Fibroblast of the conjunctiva (primary cell): ENCODE measurements at places on chromosomes 2 and 18.

GRCh38 chr2:31038385-31038784 is 99.9 kb downstream of the GALNT14 start:
- no peak for DNase-seq

- DNase-seq, result no peak
Measured at GRCh38 chr2:222656526-222657446, 894 bp upstream of the FARSB start.

DNA sequence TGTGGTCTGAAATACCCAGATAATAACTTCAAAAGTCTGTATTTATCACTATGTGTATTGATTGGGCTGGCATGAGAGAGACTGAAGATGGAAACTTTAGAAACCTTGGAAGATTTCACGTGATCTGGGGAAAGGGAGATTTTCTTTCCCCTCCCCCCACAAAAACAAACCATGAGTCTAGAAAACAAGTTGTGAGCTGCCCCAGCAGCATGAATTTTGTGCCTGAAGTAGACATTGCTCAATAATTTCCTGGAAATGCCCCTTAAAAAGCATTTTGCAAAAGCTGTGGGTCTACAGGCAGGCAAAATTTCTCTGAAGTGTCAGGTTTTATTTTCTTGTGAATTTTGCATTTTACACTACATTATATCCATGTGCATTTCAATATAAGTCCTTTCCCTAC is 101.8 kb downstream of the ETAA1 start:
- DNase-seq, result no peak

DNA sequence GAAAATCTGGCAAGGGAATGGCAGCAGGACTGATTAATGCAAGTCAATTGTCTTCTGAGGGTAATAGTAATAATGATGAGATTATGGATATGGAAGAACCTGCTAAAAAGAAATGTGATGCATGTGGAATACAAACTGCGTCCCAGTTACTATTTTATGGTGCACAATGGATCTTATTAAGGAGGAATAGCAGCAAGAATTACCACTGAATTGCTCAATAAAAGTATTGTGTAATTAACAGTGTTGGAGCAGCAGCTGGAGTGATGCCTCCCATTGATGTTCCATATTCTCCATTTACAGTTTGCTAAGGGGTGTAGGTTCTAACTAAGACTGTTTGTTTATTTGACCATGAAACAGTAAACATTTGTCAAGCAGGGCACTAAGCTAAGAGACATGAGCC is 167.9 kb downstream of the HRH4 start:
- DNase-seq, result no peak

- no peak for DNase-seq
Measured at GRCh38 chr2:107020392-107020791, 134.4 kb upstream of the ST6GAL2 start.

DNA sequence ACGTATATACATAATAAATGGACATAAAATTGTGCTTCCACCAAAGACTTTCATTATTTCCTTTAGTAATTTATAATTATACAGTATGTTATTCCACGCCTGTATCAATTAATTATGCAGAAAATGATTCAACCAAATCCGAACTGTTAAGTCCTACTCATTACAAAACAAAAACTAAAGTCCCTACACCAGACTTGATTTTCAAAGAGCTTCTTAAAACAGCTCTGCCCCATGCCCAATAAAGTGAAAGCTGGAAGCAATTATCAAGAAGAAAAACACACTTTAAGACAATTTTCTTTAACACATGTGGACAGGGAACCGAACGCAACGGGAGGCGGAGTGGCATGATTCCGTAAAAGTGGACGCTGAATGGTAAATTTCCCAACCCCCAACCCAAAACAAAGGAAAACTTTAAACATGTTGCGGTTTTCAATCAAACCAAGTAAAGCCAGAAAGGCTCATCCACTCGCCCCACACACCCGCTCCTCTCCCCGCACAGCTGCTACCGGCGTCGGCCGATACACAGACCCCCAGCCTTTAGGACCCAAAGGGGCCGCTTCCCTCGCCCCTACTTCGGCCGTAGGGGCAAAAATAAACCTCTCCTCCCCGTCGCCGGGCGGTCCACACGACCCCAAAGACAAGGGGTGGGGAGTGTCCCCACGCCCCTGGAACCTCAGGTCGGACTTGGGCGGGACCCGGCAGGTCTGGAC is 705 bp downstream of the YES1 start:
- DNase-seq, result no peak

GRCh38 chr18:48139431-48140347 is 209.2 kb upstream of the SMAD2 start:
- DNase-seq, result no peak

DNA sequence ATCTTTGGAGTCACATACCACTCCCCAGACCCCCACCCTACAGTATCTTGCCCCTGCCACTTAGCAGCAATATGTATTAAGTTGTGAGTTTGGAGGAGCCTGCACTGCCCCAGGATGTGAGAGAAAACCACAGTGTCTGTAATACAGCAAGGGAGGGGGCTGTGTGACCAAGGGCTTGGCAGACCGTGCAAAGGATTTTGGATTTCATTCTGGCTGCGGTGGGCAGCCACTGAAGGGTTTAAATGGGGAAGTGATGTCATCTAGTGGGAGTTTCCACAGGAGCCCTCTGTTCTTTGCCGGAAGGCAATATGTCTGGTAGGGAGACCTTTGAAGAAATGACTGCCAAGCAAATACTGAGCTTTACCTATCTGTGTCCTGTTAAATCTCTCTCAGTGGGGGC is 202.4 kb downstream of the FHOD3 start:
- no peak for DNase-seq

- no peak for DNase-seq
Measured at GRCh38 chr2:222054813-222055212, 244.0 kb downstream of the PAX3 start.

- no peak for DNase-seq
Measured at GRCh38 chr18:9062418-9062751, 40.1 kb upstream of the NDUFV2 start.

DNA sequence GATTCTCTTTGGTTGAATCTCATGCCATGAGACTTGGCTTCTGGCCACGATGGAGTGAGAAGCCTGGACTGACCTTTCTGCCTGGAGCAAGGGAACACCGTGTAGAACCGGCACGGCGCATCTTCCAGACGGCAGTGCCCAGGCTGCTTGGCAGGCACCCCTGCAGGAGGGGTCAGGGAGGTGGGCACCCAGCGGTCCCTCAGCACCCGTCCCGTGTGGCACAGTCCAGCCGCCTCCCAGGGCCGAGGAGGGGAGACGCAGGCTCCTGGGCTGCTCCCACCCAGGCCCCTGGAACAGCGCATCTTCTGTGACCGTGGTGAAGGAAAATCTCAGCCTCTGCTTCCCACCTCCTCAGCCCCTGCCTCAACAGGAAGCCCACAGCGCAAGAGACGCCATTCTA is 95.7 kb downstream of the CMPK2 start:
- no peak for DNase-seq

GRCh38 chr2:28544922-28545589 is 49.2 kb downstream of the PLB1 start:
- DNase-seq, result no peak

DNA sequence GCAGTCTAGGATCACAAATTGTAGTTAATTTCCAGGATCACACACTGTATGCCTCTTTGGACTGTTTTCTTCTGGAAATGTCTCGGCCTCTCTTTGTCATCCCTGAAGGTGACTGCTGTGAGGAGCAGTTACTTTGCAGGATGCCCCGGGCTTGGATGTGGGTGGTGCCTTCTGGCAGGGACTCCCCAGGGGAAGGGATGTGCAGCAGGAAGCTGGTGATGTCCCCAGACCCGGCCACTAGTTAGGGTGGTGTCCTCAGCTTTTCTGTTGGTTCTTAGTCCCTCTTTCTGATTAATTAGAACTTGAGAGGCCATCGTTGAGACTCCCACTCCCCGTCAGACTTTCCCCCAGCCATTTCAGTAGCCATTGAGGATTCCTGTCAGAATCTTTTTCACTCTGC is 286.6 kb upstream of the HDAC4 start:
- DNase-seq, result no peak

DNA sequence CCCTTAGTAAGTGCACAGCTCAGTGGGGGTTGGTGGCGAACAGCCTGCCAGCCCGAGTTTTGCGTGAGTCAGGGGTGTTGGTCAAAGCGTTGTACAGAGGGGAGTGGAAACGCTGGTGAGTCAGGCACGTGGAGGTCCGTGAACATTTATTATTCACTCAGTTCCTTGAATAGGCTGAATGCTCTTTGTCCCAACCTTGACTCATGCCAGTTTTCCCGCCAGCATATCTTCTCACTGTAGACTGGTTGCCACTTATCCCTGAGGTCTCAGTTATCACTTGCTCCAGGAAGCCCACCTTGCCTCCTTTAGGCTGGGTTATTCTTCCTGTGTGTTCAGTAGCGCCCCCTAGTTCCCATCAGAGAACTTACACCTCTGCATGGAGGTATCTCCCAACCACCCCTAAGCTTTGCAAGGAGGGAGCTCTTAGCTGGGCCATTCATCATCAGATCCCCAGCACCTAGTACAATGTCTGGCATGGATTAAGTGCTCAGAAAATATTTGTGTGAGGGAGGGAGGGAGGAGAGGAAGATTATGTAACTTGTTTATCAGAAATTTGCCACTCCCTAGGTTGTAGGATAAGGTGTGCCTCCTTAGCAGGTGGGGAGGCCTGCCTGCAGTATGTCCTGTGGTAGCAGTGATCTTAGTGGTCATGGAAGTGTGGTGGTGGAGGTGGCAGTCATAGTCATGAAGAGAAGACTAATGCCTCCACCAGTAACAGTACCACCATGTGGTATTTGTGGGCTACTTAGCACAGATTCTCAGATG is 72.1 kb downstream of the CABLES1 start:
- no peak for DNase-seq
